ENCODE measurements at places on chromosomes 12 and 14.

- DNase-seq: no peak
Observed at GRCh38 chr12:116040402-116040801, 237.1 kb downstream of the MED13L start.

DNA sequence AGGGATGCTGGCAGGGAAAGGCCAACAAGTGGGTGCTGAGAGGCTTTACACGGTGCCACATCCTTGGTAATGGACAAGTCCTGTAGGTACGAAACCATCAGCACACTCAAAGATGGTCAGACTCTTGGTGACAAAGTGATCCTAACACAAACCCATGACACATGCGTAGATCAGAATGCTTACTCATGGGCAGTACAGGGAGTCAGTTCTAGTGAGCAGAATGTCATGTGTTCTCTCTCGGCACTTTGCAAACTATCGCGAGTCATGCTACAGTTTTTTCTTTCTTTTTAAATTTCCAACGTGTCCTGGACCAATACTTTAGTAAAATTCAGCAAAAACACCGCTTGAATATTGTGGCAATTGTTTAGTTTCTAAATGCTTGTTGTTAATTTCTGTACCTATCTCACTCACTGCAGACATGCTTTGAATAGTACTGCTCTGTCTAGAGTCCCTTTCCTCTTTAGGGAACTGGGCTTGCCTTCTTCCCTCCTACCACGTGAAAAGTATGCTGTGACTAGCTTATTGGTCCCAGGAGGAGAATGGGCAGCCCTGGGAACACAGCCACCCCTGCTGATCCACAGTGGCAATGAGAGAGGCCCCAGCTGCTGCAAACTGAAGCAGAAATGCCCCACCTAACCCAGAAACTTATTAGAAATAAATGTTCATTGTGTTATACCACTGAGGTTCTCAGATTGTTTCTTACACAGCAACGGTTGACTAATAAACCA is 62.4 kb downstream of the UBR7 start:
- no peak for DNase-seq

DNA sequence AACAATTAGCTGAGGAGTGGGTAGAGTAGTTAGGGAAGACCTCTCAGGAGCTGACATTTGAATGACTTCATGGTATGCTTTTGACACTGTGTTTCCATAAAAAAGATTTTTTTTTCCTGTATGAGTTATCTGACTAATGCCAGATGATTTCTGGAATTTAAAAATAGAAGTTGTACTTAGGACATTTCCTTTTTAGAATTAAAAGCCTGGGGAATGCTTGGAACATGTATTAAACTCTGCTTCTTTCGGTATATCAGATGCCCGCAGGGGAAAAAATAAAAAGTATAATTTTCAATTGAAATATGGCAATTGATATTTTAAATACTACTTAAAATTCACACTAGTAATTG is 41.1 kb downstream of the BRMS1L start:
- no peak for DNase-seq

GRCh38 chr12:104406164-104406563 is 50.6 kb upstream of the CHST11 start:
- DNase-seq: no peak

- DNase-seq: no peak
Observed at GRCh38 chr12:31326736-31327659, 1.0 kb upstream of the SINHCAF start.

DNA sequence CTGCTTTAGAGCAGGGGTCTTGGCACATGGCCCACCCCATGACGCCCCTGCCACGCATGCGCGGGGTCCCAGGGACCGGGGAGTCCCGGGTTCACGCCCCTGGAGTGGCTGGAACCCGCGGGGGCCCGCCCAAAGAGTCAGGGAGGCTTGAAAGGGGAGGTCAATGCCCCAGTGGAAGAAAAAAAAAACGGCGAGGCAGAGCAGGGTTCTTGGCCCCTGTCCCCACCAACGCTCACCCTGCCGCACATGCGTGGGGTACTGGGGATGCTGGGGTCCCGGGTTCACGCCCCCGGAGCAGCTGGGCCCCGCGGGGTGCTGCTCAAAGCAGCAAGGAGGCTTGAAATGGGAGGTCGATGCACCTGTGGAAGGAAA is 319.1 kb downstream of the ALG10 start:
- no peak for DNase-seq

GRCh38 chr12:74111688-74112360 is 425.8 kb upstream of the ATXN7L3B start:
- DNase-seq: no peak

DNA sequence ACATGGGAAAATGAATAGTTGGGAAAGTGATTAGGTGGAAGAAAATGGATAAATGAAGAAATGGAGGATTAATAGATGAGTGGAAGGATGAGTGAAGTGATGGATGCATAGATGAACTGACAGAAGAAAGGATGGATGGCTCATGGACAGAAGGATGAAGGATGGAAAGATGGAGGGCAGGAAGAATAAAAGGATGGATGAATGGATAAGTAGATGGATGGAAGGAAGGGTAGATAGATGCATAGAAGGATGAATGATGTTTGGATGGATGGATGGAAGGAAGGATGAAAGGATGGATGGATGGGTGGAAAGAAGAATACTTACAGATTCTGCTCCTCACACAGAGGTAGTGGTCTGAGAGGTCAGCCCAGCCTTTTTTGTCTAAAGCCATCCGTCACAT is 35.8 kb upstream of the CHGA start:
- DNase-seq: no peak

- no peak for DNase-seq
Observed at GRCh38 chr12:71838231-71838630, 1.3 kb upstream of the TBC1D15 start.

GRCh38 chr14:61567838-61568571 is 127.3 kb upstream of the HIF1A start:
- DNase-seq: no peak

- no peak for DNase-seq
Observed at GRCh38 chr14:92690171-92691011, 58.0 kb downstream of the LGMN start.

GRCh38 chr12:83823386-83824045 is 1089.1 kb downstream of the SLC6A15 start:
- DNase-seq: no peak

GRCh38 chr12:95988506-95989275 is 7.5 kb downstream of the HAL start:
- no peak for DNase-seq

DNA sequence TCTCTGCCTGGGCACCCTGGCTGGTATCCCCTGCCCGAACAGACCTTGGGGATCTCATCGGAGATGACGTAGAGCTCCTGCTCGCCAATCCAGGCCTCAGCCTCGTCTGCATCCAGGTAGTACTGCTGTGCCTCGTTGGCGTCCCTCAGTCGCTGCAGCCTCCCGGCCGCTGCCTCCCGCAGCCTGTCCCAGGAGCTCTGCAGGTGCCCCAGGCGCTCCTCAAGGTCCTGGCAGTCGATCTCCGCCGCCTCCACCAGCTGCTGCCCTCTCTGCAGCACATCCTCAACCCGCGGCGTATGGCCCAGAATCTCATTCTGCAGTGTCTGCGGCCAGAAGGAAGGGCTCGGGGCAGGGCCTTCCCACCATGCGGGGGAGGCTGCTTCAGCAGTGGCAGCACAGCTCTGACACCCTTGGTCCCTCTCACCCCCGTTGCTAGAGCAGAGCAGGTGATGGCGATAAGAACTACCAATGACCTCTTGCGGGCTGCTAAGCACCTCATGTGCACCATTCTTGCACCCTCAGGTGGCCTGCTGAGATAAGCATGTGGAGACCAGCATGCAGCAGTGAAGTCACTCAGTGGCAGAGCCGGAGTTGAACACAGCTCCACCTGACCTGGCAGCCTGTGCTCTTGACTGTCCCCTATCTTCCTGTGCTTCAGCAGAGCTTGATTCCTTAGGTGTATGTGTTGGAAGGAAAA is 71.0 kb downstream of the PLEKHG3 start:
- DNase-seq: no peak

- DNase-seq: no peak
Observed at GRCh38 chr12:94930772-94931171, 72.7 kb downstream of the NDUFA12 start.

DNA sequence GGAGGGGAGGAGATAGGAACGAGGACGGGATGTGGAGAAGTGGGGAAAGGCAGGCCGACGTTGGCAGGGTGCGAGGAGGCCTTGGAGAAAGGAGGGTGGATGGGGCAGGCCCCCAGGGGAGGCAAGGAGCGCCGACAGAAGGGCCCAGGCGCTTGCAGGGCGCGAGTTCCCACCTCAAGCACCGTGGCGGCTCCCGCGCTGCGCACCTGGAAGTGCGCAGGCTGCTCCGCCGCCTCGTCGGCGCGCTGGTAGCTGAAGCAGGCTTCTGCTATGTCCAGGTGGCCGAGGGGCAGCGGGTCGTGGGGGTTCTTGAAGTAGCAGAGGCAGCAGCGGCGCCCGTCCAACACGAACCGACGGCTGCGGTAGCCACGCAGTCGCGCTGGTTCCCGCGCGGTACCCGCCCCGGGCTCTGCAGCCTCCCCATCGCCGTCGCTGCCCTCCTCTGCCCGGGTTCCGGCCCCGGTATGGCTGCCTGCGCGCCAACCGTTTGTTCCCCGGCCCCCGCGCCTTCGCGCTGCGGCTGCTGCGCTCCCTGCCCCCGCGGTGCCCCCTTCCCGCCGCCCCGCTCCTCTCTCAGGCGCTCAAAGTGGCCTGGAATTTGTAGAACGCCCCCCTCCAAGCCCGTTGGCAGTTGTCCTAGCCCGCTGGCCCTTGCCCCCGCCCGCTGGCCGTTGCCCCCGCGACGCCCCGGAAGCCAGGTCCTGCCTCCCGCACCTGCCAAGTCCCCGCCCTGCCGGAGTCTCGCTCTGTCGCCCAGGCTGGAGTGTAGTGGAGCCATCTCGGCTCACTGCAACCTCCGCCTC is 1.1 kb upstream of the ACTR6 start:
- DNase-seq: no peak

GRCh38 chr12:51270951-51271518 is 820 bp upstream of the SMAGP start:
- no peak for DNase-seq

- DNase-seq: no peak
Observed at GRCh38 chr12:98466640-98467400, 48.6 kb upstream of the TMPO start.

- no peak for DNase-seq
Observed at GRCh38 chr12:103743788-103744187, 97.2 kb downstream of the NT5DC3 start.

DNA sequence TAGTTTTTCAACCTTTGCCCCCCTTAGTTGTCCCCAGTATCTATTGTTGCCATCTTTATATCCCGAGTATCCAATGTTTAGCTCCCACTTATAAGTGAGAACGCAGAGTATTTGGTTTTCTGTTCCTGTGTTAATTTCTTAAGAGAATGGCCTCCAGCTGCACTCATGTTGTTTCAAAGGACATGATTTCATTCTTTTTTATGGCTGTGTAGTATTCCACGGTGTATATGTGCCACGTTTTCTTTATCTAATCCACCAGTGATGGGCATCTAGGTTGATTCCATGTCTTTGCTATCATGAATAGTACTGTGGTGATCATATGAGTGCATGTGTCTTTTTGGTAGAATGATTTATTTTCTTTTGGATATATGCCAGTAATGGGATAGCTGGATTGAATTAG is 72.0 kb downstream of the GCH1 start:
- no peak for DNase-seq

- DNase-seq: no peak
Observed at GRCh38 chr14:100582496-100583165, 4.6 kb downstream of the BEGAIN start.

Data from urinary bladder (tissue), 4 donors.